ENCODE measurements at places on chromosomes 2 and 18.

DNA sequence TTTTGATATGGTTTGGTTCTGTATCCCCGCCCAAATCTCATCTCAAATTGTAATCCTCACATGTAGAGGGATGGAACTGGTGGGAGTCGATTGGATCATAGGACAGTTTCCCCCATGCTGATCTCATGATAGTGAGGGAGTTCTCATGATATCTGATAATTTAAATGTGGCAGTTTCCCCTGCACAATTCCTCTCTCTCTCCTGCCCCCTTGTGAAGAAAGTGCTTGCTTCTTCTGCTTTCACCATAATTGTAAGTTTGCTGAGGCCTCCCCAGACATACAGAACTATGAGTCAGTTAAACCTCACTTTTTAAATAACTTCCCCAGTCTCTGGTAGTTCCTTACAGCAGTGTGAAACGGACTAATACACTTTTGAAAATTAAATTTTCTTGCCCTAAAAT, 12.3 kb upstream of the KCNJ3 start:
- DNase-seq = no peak

GRCh38 chr2:157413326-157414035, 30.4 kb downstream of the CYTIP start:
- no peak for DNase-seq

DNA sequence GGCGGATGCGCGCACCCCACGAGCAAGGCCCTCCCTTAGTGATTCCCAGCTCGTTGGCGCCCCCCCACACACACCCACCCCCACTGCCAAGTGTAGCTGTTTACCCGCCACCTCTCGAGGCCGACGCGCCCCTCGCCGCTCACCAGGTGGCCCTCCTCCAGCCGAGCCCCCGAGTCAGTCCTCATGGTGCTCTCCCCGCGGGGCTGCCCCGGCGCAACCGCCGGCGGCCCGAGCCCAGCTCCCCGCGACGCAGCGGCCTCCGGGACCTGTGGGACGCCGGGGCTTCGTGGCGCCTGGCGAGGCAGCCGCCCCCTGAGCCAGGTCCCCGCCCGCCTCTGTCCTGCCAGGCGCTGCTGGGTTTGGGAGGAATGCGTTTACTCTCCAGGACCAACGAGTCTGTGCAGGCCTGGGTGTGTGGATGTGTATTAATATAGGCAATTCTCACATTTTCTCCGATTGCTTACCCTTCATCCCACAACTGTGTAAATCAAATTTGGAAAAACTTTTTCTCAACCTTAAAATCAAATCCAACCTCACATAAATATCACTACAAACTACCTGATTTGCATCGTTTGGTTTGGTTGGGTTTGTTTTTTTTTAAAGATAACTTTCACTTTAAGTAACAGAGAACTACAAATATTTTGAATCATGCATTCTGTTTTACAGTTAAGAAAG, at the start of gene TMEM237:
TSS of gene TMEM237 (minus strand) at position 288 of the 675 bp plus-strand sequence. CDS start at position 185, 103 bp downstream.
- no peak for DNase-seq

GRCh38 chr2:193542762-193543161, 1348.0 kb upstream of the TMEFF2 start:
- no peak for DNase-seq

GRCh38 chr2:96970910-96971309, 15.5 kb downstream of the FAM178B start:
- no peak for DNase-seq

DNA sequence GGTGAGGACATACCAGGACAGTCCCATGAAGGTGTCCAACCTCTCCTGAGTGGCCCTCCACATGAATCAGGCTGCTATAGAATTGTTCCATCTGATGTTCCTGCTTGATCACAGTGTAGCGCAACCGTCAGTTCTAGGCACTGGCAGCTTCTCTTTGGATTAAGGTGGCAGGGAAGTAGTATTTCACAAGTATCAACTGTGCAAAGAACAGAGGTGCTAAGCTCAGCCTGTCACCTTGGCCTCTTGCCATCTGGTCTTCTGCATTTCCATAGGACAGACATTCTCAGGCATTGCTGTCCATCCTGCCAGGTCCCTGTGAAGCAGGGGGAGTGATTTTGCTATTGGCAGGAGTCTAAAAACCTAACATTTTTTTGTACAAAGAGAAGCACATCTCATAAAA, 182.2 kb upstream of the EPAS1 start:
- DNase-seq = no peak

DNA sequence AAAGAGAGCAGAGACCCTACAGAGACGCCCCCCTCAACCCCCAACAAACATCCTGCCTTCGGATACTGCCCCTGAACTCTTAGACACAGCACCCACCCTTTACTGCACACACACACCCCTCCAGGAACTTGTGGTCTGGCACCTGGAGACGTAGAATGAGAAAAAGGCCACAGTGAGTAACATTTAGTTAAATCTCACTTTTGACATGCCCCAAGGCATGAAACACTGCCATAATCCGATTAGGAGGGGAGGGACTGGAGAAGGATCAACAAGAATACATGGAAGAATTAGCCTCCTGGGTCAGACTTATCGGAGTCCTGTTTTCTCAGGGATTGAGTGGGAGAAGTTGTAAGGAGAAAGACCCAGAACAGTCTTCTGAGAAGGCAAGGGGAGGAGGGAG, 4.1 kb downstream of the CDK5R2 start:
- peak; percentile 70 for DNase-seq

GRCh38 chr18:23032030-23032582, 99.0 kb downstream of the RBBP8 start:
- no peak for DNase-seq

- no peak for DNase-seq
Observed at GRCh38 chr18:64275593-64276300, 126.9 kb upstream of the LINC00305 start.

DNA sequence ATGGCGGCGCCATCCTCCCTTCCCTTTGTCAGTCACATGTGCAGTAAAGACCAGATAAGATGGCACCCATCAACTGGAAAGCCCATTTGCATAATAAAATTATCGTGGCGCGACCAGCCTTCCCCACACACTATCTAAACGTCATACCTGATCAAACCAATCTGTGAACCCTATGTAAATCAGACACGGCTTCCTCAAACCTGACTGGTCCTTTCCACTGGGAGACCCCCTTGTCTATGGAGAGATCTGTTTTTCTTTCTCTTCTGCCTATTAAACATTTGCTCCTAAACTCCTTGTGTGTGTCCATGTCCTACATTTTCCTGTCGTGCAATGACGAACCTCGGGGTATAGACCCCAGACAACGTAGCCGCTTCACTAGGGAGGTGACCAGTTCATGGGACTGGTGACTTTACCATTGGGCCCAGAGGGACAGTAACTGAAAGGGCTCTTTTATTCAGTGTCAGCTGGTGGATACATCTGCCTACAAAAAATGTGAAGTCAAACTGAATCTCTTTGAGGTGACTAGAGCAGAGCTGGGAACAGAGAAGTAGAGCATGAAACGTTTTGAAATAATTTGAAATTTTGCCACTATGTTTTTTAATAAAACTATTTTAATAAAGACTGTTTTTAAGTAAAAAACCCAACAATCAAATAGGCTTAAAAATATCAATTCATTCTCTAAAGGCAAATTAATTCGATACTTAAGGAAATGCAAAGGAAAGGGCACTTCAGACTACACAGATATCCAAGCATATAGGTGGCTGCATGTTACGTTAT, 87.5 kb downstream of the SOCS6 start:
- no peak for DNase-seq

- no peak for DNase-seq
Observed at GRCh38 chr18:1078301-1078700, 173.6 kb downstream of the ADCYAP1 start.

DNA sequence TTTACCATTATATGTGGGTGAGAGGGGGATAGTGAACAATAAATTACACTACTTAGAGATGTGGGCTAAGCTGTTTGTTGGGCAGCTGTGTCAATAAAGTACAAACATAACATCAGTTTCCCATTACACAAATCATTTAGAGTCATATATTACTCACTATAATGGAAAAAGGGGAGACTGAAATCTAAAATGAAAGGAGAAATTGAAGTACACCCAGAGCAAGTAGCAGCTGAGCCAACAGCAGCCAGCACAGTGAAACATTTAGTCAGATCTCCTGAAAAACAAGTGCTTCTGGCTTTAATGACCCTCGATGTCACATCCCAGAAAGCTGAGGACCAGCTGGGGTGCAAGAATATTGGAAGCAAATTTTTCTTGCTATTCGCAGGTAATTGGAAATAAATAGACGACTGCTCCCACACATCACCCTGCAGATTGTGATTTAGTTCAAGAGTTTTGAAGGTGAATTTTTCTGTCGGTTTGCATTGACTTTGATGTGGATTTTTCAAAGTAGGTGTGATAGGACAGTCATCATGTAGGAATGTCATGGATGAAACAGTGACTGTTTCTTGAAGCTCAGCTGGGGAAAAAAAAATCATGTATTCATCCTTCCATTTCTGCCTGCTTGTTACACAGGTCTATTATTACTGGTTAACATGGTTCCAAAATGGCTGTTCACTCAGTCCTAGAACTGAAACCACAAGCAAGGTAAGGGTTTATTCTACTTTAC, 1607.3 kb upstream of the CELF4 start:
- no peak for DNase-seq

- DNase-seq = no peak
Observed at GRCh38 chr18:23126376-23127056, 8.8 kb upstream of the CABLES1 start.

- no peak for DNase-seq
Observed at GRCh38 chr2:197993363-197993762, 189.0 kb downstream of the PLCL1 start.

DNA sequence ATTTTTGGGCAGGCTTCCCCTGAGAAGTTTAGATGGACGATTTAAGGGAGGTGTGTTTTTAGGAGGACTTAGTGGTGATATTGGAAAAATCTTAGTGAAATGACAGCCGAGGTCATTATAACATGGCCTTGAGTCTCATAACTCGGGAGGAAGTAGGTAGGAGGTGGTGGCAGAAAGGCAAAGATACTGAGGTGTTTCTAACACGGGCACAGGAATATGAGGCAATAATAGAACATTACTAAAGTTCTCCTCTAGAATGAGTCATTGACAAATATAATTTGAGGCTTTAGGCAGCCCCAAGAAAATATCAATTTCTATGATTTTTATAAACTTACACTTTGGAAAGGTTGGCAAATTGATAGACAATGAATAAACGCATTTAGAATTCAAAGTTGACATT, 146.1 kb upstream of the ZEB2 start:
- DNase-seq = no peak

DNA sequence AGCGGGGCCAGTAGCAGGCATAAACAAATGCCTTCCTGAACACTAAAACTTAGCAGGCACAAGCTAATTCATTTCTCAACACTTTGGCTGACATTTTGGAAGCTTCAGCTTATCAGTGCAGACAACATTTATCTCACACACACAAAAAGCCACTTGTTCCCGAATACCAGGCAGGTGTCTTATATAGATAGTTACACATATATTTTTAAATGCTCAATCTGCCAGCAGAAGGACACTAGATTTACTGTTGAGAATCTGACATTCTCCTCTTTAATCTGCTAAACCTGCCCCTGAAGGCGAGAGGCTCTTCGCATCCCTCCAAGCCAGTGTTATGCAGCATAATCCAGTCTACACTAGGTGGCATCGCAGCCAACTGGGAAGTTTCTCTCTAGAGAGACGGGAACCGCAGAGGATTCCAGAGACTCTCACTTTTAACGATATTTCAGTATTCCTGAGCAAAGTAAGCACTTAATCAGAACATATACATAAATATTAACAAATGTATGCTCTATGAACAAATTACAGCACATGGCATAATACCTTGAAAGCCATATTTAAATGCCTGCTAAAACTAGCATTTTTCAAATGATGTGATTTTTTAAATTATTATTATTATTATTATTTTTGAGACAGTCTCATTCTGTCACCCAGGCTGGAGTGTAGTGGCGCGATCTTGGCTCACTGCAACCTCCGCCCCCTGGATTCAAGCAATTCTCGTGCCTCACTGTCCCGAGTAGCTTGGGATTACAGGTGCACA, 90.2 kb upstream of the SCG2 start:
- DNase-seq = no peak

DNA sequence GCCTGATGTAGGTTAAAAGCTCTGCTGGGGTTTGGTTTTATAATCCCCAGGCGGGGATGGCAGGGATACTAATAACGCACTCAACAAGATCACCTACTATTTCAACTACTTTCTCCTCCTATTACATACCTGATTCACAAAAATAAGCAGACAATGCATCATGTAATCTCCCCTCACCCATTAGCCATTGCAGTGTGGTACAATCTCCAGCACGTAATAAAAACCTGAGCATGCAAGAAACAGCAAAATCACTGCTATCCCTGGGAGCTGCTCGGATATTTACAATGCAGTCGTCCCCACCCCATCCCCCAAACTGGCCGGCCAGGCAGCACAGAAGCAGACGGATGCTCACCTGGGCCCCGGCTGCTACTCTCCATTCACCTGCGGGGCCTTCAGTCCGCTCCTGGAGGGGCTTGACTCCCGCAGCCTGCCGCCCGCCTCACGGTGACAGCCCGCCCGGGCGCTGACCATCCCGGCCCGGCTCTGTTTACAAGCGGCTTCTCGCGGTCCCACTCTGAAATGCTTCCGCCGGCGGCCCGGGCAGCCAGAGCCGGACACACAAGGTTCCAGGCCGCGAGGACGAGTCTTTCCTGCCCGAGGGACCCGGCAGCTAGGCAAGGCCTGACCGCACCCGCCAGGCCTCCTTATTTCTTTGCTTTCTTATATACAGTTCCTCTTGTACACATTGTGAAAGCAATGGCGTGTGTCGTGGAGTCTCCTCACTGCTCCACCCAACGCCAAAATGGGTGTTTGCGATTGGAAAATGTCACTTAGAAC, at the start of gene PLEKHM3:
TSS of gene PLEKHM3 (minus strand) at position 491 of the 777 bp plus-strand sequence. CDS start 23,888 bp downstream, outside the sequence.
- no peak for DNase-seq

- no peak for DNase-seq
Observed at GRCh38 chr2:218332288-218332687, 24.4 kb upstream of the CATIP start.

DNA sequence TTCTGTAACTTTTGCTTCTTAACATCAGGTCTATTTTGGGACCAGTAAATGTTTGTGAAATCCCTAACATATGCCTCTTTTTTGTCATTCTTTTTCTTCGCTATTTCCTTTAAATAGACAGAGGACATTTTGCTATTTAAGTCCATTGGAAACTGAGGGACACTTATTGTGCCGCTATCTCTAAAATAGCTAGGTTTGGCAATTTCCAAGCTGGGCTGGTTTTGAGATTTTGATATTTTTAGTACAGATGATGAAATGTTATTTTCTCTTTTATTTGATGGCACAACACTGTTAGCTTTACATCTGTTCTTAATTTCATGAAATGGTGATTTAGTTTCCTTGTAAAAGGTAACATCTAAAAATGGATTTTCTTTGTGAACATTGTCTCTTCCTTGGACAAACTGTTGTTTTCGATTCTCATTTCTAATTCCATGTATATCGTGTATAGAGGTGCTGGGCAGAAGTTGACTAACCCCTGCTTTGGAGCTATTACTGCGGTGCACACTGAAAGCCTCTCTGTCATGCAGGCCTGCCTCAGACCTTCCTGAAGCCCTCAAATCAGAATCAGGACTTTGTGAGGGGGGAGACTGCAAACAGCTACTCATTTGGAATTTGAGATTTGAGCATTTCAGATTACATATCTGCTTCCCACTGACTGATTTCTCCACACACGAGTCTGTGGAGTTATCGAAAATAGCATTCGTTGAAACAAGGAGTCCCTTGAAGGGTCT, 594 bp downstream of the RAD51AP2 start:
- DNase-seq = no peak

GRCh38 chr18:62963507-62963906, 248.2 kb downstream of the PHLPP1 start:
- no peak for DNase-seq

GRCh38 chr18:56933472-56933871, 213.4 kb upstream of the BOD1L2 start:
- no peak for DNase-seq

All from vagina (tissue), 2 donors.